Activated CD4-positive, CD25-positive, alpha-beta regulatory T cell (primary cell): ENCODE measurements at places on chromosomes 1 and 21.

DNA sequence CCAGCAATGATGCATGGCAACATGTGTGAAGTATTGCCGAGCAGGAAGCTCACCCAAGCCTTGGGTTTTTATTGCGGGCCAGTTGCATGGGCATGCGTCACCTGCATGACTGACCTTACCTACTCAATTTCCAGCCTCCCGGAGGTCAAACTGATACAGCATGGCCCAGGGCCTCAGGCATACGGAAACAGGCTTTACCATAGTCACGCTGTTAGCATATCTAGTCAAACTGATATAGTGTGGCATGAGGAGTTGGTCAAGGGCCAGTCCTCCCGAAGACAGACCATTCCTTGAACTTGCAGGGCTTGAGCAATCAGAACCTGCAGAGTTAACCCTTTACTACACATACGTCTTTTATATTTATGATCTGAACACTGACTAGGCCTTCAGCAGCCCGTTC, 6.4 kb upstream of the DUSP12 start:
- DNase-seq: no peak

- no peak for DNase-seq
These were observed 315.6 kb downstream of the NFIA start for GRCh38 chr1:61397935-61398334.

- no peak for DNase-seq
These were observed 75.4 kb downstream of the CACHD1 start for GRCh38 chr1:64545118-64545843.

DNA sequence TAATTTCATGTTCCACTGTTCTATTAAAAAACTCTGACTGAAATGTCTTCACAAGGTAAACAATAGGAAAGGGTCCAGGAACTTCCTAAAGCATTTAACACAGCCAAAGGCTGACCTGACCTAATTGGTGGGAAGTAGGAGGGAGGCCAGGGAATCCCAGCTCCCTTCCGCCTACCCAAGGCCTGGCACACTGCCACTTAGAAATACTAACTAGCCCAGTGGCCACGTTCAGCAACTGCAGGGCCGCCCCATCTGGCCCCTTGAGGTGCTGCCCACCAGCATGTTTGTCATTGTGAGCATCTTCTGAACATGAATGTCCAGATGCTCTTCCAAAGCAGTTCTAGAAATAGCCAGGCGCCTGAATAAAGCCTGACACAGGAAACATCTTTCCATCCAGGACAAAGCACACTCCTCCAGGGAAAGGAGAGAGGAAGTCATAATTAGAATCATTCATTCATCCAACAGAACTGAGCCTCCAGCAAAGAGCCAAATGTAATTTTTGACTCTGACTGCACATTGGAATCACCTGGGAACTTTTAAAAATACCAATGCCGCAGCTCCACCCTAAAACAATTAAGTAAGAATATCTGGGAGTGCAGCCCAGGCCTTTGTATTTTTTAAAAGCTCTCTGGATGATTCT, 44.6 kb upstream of the BCL9 start:
- no peak for DNase-seq

DNA sequence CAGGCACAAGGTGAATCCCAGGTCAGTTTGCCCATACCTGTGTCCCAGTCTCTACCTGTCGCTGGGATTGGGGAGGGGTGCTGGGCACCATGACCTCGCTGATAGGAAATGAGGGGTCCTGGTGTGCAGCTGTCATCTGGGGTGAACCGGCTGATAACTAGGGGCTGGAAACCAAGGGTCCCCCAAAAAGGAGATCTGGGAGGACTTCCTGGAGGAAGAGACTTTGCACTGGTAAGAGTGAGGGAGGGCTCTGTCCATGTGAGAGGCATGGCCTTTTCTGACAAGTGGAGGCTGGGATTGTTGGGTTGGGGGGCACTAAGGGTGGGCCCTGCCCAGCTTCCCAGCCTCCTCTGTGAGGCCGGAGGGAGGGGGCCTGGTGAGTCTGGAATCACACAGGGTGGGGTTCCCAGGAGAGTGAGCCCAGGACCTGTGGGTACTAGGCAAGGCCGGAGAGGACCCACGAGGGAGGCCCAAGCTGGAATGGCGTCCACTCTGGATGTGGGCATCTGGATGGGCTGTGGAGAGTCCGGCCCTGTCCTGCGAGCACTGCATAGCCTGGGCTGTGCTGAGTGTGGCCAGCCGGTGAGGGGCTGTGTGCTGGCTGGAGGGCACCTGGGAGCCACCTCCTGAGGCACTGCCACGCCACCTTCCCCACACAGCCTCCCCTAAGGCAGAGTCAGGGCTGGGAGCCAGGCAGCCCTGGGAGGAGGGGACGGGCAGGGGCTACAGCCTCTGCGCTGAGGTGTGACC, 4.9 kb upstream of the PEX10 start:
- no peak for DNase-seq

DNA sequence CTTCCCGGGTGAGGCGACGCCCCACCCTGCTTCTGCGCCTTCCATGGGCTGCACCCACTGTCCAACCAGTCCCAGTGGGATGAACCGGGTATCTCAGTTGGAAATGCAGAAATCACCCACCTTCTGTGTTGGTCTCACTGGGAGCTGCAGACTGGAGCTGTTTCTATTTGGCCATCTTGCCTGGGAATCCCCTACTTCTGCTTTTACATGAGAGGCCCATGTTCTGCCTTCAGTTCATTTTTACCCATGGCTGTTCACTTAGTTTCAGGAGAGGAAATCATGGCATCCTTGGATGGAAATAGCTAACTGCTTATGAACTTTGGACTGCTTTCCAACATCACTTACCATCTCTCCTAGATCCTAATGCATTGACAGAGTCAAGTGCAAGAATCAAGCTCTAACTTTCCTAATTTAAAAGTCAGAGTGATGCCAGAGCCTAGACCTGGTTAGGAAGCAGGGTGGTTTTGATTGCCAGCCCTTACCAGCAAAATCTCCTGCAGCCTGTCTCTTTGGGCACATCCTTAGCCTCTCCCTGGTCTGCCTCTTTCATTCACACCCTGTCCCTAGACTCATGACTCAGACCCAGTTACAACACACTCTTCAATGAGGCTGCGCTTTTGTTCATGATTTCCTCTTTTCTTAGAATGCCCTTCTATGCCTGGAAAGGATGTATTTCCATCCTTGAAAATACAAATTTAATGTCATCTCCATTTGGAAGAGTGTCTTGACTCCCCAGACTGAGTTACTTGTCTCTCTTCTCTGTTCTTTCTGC, 137.2 kb downstream of the KCTD3 start:
- no peak for DNase-seq

GRCh38 chr1:197464044-197464443, 196.0 kb downstream of the CRB1 start:
- no peak for DNase-seq

DNA sequence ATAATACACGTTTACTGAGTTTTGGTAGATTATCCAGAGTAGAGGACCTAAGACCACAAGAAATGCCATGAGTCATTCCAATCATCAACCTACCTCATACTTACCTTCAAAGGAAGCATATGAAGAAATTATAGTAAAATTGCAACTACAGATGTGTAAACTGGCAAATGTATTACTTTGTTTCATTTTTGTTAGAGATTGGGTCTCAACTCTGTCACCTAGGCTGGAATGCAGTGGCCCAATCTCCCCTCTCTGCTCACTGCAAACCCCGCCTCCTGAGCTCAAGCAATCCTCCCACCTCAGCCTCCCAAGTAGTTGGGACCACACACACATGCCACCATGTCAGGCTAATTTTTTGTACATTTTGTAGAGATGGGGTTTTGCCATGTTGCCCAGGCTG, 5.2 kb downstream of the TMCO1 start:
- no peak for DNase-seq

- no peak for DNase-seq
These were observed 37.6 kb downstream of the MORN1 start for GRCh38 chr1:2353551-2354438.

DNA sequence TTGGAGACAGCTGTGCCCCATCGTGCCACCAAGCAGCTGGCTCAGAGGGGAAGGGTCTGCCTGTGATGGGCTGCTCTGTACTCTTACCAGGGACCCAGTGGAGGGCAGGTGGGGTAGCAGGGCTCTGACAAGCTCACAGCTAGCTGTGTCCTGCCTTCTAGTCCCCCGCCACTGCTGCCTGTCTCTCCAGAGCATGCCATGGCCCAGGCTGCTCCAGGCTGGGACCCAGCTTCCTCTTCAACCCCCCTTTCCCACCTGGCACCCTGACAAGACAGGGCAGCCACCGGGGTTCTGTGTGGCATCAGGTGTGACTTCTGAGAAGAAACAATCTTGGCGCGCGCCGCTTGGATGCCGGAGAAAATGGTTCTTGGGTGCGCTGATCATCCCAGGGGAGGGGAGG, 92.3 kb upstream of the ACTL8 start:
- DNase-seq: no peak

GRCh38 chr1:6220236-6220635, 14.3 kb downstream of the RNF207 start:
- no peak for DNase-seq

DNA sequence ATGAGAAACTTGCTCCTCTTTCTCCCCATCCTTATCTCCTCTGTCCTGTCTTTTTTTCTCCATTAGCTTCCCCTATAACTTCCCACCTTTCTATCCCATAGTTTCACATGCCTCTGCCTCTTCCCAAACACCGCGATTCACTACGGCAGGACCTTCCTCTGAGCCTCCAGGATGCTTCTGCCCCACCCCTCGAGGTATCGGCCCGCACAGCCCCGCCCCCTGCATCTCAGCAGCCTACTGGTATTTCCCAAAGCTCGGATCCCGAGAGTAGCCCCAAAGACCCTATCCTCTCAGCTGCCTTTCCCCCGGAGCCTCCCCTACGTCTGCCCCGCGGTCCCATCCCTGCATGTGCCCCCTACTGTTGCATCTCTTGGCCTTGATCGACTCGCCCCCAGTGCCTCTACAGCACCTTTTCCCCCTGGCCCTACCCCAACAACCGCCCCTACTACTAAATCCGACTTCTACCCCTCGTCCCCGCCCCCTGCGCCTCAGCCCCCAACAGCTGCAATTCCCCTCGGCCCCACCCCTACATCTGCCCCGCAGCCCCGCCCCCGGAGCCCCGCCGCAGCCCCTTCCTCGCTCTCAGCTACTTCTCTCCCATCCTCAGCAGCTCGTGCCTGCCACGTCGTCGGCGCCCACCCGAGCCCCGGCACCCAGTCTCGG, 512 bp downstream of the PIAS3 start:
- DNase-seq: peak; percentile 57

DNA sequence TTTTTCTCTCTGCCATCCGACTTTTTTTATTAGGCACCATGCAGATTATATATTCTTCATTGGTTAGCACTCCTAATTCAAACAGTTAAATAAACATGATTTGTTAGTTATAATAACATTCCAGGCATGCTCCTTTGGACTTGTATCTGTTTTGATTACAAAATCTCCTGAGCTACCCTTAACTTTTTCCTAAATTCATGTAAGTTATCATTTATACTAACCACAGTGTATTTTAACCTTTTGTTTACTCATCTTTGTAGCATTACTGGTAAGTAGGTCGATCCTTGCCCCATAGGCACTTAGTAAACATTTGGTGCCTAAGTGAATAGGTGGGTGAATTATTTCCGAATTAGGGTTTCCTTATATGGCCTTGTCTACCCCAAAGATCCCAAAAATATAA, 43.8 kb downstream of the MIER1 start:
- DNase-seq: no peak

- no peak for DNase-seq
These were observed 1017.0 kb downstream of the MRPL39 start for GRCh38 chr21:24590261-24590660.

DNA sequence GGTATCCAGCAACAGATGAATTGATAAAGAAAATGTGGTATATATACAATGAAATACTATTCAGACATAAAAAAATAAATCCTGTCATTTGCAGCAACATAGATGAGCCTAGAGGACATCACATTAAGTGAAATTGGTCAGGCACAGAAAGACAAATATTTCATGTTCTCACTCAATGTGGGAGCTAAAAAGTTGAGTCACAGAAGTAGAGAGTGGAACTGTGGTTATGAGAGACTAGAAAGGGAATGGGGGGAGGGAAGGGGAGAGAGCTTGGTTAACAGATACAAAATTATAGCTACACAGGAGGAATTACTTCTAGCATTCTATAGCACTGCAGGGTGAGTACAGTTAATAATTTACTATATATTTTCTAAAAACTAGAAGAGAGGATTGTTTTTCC, 37.1 kb upstream of the SERPINC1 start:
- no peak for DNase-seq

- DNase-seq: no peak
These were observed 33.6 kb downstream of the ACOT11 start for GRCh38 chr1:54581621-54582035.

- DNase-seq: no peak
These were observed 819.3 kb downstream of the PLA2G4A start for GRCh38 chr1:187648091-187648490.

- DNase-seq: no peak
These were observed 42.7 kb upstream of the SLC30A1 start for GRCh38 chr1:211621447-211622198.

- DNase-seq: no peak
These were observed 4.8 kb upstream of the GNB1 start for GRCh38 chr1:1895456-1896336.

DNA sequence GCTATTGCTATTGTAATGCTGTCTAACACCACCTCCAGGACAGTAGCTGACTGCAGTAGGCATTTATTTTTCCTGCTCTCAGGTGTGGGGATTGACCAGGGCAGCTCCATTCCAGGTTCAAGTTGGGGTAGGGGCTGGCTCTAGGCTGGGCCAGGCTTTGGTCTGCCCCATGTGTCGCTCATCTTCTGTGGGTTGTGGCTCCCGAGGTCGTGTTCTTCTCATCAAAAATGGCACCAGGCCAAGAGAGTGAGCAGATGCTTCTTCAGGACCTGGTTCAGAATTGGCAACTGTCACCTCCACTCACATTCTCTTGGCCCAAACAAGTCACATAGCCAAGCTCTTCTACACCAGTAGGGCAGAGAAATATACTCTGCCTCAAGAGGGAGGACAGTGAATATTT, 133.7 kb downstream of the PTPRU start:
- DNase-seq: no peak

GRCh38 chr1:237171454-237172117, 129.6 kb downstream of the RYR2 start:
- DNase-seq: no peak

GRCh38 chr1:22379566-22379965, 72.1 kb upstream of the ZBTB40 start:
- no peak for DNase-seq

DNA sequence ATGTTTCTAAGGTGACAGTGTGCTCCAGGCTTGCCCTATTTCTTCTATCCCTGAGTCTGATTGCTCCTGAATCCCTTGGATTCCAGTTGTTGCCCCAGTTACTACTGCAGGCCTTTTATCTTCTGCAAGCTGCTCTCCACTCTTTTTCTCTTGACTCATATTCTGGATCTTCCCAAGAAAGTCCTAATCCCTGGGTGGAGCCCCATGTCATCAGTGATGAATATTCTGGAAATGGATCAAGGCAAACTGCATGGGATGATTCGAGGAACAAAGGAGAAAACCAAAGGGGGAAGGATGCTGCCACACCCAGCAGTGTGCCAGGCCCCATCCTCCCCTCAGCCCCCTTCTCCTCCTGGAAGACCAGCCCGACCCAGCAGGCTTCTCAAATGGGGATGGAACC, 63.3 kb upstream of the ATP2B4 start:
- no peak for DNase-seq

DNA sequence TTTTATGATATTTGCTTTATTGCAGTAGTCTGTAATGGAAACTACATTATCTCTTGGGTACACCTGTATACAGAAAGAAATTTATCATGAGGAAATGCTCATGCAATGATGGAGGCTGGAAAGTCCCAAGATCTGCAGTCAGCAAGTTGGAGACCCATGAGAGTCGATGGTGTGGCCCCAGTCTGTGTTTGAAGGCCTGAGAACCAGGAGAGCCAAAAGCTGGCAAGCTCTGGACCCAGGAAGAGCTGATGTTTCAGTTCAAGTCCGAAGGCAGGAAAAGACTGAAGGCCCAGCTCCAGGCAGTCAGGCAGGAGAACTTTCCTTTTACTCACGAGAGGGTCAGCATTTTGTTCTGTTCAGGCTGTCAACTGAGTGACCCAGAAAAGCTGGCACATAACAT, 42.2 kb downstream of the B3GALT5 start:
- no peak for DNase-seq
